ENCODE measurements at places on chromosomes 7 and 10.

DNA sequence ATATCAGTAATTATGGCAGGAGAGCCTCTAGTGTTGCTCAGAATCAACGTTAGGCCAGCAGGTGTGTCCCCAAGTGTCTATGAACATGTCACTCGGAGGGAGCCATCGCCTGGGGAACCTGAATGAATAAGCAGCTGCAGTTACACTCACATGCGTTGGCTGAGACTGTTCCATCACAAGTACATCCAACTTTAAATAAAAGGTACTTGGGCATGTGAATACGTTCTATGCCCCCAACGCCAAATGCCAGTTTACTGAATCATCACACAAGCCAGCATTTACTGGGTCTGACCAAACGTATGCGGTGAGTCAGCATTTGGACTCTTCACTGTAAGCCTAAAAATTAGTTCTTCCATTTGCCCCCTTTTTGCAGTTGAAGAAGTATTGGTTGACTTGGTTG lies 207.6 kb upstream of the PLXNA4 start:
- no peak for DNase-seq

- DNase-seq = no peak
Observed at GRCh38 chr10:4810092-4810491, 15.9 kb upstream of the AKR1E2 start.

DNA sequence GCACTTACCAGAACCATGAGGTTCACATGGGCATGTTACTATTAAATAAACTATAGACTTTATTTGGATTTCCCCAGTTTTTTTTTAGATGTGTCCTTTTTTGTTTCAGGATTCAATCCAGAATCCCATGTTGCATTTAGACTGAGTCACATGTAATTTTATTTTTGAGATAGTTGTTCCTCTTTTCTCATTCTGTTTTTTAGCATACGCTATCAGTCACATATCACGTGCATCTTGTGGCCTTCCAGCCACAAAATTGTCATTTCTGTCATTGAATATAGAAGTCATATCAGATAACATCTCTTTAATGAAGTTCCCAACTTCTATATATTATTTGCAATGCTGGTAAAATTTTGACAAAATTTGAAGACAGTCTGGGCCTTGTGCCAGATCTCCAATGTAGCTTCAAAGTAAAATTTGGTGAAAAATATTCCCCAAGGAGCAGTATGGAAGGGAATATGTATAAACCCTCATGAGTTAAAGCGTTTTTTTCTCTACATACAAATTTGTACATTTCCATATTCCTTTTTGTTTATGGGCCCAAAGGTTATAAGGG lies 132.3 kb upstream of the MKI67 start:
- DNase-seq = no peak

- DNase-seq = no peak
Observed at GRCh38 chr7:6032167-6032566, 991 bp downstream of the ANKRD61 start.

DNA sequence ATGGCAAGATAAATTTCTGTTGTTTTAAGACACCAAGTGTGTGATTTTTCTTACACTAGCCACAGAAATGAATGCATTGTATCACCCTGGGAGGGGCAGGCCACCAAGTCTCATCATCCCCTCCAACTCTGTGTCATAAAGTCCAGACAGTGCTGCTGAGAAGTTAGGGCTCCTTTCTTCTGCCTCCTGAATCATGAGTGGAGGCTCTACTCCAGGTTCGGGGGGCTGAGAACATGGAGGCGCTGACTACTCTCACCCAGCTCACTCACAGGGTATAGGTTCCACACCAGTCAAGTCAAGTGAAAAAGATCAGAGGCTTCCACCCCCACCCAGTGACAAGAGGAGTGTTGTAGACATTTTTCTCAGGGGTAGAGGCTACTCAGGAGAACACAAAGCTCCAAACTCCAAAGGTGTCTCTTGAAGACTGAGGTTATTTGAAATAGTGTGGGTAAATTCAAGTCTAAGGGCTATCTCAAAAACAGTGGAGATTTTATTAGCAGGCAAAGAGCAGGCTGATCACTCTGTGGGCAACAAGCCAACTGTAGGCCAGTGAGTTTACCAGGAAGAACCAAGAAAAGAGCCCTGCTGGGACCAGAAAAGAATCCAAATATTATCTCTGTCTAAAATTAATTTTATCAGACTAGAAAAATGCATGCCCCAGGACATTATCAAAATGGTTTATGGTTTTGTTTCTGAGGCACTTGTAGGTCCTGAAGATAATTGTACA lies 118.6 kb upstream of the RET start:
- no peak for DNase-seq

All from right kidney (tissue), 9 donors.